Right ventricle myocardium inferior (tissue), 1 donor: ENCODE measurements at places on chromosomes 11 and 22. TPM values are rescaled to one million over a fixed set of nuclear protein-coding genes. Genes with fewer than 3 reads are reported as not detected.

DNA sequence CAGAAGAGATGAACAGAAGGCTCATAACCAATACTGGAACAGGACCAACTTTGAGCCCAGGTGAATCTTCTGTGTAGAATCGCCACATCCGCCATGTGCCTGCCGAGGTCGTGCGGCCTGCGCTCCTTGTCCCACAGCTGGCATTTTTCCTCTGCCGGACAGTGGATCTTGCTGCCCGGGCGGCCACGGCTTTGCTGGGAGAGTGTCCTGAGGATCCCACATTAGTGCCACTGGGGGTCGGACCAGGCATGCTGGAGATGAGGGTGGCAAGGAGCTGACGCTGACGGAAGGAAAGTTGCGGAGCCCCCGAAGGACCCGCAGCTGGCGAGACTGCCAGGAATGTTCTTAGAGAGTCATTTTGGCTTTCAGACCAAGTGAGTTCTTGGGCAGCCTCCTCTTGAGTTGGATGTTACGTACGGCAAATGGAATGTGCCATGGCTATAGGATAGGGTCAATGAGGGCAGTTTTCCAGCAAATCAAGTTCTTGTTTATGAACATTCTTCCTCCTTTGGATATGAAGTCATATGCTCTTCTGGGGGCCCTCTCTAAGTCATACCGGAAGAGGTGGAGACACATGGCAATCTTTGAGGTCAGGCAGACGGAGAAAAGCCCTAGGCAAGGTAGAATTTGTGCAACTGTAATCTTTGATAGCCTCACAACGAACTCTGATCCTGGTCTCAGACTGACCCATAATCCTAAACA lies 57.4 kb upstream of the NUP160 start:
- no peak for DNase-seq

Gene MORC2
- total RNA-seq: 17.3 TPM

Gene PVALB
- not detected for total RNA-seq

GRCh38 chr11:128614026-128614425 lies 26.7 kb upstream of the ETS1 start:
- no peak for DNase-seq

DNA sequence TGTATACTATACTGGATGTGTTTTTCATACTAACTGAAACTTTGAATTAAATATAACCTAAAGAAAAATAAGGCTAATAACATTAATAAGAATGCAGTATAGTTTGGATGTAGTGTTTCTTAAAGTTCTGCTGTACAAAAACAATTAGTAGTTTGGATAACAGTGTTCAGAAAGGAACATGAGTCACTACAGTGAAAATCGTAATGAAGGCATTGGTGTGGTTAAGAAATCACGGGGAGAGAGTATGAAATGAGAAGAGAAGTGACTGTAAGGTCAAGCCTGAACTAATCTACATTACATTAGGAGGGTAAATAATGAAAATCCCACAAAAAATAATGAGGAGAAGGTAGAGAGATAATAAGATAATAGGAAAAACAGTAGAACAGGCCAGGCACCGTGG lies 726.6 kb upstream of the ARHGAP42 start:
- no peak for DNase-seq

Gene TBX1
- total RNA-seq: 3.6 TPM

DNA sequence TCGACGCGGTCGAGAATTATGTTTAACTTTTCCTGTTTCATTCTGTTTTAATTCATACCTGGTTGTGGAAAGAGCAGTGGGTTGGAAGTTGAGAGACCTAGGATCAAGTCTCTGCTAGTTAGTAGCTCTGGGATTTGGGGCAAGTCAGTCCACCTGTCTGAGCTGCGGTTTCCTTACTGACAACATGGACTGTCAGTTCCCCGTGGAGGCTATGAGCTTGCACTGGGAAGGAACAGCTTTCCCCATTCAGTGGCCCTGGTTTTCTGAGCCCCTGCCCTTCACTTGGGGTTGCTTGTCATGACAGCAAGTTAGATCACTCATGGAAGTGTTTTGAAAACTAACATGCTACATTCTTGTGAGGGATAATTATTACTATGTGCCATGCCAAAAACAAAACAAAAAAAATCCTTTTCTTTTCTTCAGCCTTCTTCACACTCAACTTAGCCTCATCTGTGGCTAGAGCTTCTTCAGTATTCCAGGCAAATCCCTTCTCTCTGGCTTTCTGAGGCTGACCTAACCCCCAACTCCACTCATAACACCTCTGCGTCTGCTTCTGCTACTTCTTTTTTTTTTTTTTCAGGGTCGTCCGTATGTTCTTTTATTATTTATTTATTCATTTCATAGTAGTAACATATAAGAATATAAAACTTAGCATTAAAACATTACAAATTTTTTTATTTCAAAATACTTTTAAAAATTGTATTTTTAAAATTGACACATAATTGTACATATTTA lies 43.0 kb upstream of the ZBED5 start:
- DNase-seq: no peak
